ENCODE measurements at places on chromosomes 7 and 10.

DNA sequence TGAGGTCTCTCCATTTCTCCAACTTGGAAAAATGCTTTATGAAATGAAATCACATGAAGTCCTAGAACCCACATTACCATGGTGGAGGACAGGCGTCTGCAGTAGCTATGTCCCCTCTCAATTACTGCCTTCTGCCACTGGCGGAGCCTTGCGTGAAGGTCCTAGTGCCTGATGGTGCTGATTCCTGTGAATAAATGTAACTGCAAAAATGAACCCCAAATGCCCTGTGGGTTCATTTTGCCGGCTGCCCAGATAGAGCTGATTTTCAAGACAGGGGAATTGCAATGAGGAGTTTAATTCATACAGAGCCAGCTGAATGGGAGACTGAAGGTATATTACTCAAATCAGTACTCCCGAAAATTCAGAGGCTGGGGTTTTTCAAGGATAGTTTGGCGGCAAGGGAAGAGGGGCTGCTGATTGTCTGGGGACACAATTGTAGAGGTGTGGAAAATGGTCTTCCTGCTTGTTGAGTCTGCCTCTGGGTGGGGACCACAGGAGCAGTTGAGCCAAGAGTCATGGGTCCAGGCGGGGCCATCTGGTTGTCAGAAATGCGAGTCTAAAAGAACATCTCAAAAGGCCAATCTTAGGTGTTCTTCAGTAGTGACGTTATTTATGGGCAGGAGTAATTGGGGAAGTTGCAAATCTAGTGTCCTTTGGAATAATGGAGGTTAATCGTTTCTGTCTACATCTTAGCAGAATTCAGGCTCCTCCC is 13.5 kb downstream of the PRF1 start:
- no peak for DNase-seq

DNA sequence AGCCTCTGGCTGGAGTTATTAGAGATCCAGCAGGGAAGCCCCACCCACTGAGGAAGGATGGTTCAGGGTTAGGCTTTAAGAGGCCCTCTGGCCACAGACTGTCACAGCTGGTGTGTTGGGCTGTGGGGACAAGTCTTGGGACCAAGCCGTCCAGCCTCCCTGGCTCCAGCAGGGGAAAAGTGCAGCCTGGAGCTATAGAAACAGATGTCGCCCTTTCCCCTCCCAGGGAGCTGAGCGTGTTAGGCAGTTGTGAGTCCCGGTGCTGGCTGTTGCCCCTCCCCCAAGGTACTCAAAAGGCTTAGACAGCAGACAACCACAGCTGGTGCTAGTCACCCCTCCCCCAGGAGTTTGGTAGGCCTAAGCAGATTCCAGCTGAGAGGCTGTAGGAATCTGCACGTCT is 143.4 kb downstream of the TMEM168 start:
- DNase-seq, result no peak

DNA sequence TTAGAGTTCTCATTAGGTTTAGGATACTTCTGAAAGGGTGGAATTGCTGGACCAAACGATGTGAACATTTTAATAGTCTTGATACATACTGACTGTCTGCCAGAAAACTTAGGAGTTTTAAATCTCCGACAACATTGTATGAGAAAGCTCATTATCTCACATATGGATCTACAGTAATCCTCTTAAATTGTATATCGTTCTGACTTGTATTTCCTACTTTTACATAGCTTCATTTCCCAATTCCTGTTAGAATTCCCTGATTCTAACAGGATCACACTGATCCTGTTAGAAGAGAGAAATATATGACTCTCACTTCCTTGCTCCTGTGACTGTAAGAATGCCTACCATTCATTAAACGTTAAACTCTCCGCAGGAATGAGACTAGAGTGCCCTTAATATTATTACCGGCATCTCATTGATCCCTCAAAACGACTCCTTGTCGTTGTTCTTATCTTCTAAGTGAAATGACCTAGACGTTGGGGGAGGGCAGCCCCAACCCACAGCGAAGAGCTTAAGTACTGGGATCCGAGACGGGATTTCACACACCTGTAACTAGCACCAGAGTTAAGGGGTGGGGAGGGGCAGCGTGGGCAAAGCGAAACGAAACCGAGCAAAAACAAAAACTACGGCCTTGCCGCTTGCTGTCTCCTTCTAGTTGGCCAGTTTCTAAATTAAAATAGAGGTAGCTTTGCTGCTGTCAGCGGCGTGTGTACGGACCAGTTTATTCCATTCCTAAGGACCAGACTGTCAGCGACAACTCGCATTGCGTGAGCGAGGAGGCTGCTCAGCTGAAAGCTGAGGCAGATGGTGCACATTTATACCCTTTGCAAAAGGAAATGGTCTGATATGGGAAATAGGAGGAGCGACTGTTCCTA is 678 bp upstream of the TMEM106B start:
- no peak for DNase-seq

- no peak for DNase-seq
These were observed 31.8 kb downstream of the CCM2 start for GRCh38 chr7:45031829-45032228.

- DNase-seq, result peak; percentile 70
These were observed 180.5 kb downstream of the ZNF365 start for GRCh38 chr10:62554632-62555199.

- DNase-seq, result no peak
These were observed 8.8 kb downstream of the CALD1 start for GRCh38 chr7:134788191-134788590.

DNA sequence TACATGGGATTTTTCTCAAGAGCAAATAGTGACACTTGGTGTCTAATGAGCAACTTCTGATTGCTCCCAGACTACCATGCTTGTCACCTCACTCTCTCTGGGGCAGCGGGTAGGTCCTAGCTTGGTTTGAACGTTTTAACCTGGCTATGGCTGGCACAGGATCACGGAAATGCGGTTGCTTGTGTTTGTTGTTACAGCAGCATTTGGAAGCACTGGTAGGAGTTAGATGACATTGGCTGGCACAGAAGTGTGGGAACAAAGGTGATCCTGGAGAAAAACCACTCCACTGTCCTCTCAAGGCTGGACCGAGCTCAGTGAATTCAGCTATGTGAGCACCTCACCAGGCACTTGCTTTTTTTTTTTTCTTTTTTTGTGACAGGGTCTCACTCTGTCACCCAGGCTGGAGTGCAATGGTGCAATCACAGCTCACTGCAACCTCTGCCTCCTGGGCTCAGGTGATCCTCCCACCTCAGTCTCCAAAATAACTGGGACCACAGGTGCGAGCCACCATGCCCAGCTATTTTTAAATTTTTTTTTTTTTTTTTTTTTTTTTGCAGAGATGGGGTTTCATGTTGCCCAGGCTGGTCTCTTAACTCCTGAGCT is 3.5 kb upstream of the PFKFB3 start:
- DNase-seq, result no peak

GRCh38 chr10:132796846-132797245 is 10.9 kb upstream of the NKX6-2 start:
- DNase-seq, result no peak

- DNase-seq, result no peak
These were observed 28.8 kb downstream of the STN1 start for GRCh38 chr10:103889121-103889720.

GRCh38 chr7:76185187-76185896 is 16.4 kb upstream of the SRRM3 start:
- no peak for DNase-seq

- no peak for DNase-seq
These were observed 45.1 kb downstream of the PIP4K2A start for GRCh38 chr10:22669163-22669711.

DNA sequence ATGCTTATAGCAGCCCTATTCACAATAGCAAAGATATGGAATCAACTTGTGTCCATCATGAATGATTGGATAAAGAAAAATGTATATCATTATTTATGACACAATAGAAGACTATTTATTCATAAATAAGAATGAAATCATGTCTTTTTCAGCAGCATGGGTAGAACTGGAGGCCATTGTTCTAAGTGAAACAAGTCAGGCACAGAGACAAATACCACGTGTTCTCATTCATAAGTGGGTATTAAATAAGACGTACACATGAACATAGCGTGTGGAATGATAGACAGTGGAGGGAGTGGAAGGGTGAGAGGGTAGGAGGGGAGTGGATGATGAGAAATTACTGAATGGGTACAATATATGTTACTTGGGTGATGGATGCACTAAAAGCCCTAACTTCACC is 762.4 kb downstream of the REEP3 start:
- no peak for DNase-seq

DNA sequence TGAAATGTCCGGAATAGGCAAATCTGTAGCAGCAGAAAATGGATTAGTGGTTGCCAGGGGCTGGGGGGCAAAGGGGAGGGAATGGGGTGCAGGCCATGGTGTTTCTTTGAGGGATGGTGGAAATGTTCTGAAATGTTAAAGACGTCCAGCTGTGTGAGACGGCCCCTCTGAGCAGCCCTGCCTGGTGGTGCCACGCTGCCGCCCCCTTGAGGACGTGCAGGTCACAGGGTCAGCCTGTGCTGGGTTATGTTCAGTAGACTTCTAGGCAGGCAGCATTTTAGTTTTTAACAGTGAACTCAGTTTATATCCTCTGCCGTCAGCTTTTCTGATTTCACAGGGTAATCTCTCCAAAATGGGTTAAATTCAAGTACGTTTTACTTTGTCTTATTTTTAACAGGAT is 9.4 kb downstream of the NUB1 start:
- no peak for DNase-seq

DNA sequence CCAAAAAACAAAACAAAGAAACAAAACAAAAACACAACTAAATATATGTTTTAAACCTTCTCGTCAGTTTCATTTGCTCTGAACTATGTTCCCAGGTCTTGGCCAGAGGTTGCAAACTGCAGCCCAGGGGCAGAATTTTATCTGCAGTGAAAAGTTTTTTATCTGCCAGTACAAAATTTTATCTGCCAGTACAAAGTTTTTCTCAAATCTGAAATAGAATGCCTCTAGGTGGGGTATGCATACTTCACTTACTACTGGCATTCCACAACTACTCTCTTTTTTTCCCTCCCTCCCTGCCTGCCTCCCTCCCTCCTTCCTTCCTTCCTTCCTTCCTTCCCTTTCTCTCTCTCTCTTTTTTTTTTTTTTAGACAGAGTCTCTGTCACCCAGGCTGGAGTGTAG is 9.4 kb upstream of the CLDN3 start:
- DNase-seq, result no peak

DNA sequence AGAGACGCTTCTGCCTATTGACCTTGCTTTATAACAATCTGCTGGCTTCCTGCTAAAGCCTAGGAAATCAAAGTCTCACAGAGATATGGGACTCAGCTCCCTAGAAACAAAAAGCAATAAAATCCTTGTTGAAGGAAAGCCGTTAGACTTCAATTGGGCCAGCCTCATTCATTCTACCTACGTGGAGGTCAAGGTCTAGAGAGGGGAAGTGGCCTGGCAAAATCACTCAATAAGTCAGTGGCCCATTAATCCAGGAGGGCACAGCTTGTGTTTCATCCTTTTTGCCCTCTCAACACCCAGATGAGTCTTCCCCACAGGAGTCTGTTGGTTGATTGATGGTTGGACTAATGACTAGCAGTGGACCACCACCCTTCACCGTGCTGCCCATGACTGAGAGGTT is 40.5 kb upstream of the ACSL5 start:
- no peak for DNase-seq

DNA sequence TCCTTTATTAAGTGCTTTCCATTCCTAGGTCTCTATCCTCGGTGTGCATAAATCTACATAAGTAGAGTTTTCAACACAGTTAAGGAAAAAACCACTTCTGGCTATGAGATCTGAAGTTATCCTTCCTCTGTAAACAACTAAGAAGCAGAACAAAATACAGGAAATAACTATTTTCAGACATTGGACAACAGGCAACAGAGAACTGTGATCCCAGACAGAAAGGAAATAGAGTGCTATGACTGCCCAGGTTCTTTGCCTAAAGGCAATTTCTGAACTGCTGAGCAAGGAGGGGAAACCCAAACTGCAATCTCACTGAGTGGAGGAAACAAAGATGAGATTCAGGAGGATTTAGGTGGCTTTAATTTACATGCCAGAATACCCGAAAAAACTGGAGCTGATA is 285.4 kb downstream of the SNX13 start:
- DNase-seq, result peak; percentile 27

DNA sequence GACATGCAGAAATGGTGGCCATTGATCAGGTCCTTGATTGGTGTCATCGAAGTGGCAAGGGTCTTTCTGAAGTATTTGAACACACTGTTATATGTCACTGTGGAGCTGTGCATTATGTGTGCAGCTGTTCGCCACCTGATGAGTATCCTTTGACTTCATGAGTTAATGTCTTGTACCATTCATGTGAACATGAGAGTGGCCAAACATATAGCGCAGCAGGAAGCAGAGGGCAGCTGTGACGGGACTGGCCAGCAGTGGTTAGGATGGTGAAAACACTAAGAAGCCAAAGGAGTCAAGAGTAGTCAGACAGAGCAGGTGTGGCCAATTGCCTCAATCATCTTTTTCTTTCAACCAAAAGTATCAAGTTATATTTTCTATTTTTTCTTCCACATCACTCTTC is 167.4 kb downstream of the IMMP2L start:
- no peak for DNase-seq

- no peak for DNase-seq
These were observed 167.3 kb downstream of the TPK1 start for GRCh38 chr7:144668503-144668902.

DNA sequence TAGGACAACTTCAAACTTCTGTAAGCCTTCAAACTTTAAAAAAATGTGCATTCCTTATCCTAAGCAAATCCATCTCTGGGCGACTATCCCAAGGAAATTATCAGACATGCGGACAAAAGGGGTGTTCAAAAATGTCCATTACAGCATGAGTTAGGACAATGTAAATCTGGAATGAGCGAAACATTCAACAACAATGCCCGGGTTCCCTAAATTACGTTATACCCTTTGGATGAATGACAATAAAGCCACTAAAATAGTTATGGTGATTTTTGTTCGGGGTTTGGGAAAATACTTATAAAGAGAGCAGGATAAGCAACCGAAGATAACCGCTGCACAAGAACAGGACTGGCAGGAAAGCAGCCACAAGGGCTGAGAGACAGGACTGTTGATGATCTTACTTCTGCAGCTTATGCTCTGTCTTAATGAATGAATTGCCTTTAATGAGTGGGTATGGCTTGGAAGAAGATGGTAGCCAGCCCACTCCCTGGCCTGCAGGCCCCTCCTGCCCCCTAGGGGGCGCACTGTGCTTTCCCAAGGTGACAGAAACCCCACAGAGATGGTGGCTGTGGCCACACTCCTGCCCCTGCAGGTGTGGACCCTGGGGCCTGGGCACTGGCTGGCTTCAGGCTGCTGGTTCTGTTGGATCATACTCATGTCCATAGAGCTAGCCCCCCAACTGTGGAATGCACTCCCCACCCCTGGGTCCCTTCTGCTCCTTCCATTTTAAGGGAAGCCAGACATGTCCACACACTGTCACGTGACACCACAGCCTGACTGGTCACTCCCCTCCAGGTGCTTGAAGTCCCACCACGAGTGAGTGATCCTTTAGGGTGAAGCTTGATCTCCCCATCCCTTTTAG is 45.0 kb downstream of the ZCCHC24 start:
- peak; percentile 58 for DNase-seq

- DNase-seq, result no peak
These were observed 442.8 kb downstream of the PLXNA4 start for GRCh38 chr7:132133501-132133900.

GRCh38 chr10:101588879-101589278 is 758 bp downstream of the DPCD start:
- DNase-seq, result peak; percentile 74
